ENCODE measurements at places on chromosomes 5 and 9.
A peak's percentile ranks its signal among the peaks of the same experiment; 100 is the strongest.

DNA sequence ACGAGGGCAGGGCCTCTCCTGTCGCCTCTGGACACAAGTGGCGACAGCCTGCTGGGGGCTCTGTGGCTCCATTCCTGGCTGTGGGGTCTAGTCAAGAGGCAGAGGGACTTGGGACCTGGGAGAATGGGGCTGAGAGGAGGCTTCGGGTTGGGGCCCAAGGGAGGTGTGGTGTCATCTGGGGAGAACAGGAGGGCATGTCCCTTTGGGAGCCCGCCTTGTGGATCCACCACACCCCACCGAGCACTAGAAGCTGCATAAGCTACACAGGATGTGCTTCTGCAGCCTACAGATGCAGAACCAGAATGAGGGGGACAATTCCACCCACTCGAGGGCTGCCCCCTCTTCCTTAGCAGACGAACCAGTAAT is 3.9 kb upstream of the MAN1B1 start:
- no peak for DNase-seq

DNA sequence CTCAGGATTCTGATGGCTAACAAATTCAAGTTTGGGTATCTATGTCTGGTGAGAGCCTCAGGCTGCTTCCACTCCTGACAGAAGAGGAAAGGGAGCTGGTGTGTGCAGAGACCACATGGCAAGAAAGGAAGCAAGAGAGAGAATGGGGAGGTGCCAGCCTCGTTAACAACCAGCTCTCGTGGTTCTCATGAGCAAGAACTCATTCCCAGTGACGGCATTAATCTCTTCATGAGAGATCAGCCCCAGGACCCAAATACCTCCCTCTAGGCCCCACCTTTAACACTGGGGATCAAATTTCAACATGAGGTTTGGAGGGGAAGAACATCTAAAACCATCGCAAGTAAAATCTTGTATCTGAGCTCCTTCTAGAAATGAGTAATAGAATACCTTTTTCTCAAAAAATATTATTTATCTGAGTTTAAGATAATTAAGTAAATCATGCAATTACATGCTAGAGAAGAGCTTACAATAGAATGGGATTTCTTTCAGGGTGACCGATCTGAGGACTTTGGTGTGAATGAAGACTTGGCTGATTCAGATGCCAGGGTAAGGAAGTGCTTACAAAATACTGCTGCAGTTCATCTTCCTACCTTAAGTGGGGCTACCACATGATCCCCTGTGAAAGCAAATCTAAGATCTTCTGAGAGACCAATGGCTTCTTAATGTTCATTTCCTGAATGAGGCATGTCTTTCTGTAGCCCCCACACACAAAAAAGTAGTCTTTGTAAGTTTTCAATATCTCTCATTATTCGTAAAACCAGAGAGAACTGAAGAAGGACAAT is 11.5 kb downstream of the ANXA1 start:
- DNase-seq = no peak

GRCh38 chr5:176501333-176501732 is 35.9 kb downstream of the RNF44 start:
- no peak for DNase-seq

DNA sequence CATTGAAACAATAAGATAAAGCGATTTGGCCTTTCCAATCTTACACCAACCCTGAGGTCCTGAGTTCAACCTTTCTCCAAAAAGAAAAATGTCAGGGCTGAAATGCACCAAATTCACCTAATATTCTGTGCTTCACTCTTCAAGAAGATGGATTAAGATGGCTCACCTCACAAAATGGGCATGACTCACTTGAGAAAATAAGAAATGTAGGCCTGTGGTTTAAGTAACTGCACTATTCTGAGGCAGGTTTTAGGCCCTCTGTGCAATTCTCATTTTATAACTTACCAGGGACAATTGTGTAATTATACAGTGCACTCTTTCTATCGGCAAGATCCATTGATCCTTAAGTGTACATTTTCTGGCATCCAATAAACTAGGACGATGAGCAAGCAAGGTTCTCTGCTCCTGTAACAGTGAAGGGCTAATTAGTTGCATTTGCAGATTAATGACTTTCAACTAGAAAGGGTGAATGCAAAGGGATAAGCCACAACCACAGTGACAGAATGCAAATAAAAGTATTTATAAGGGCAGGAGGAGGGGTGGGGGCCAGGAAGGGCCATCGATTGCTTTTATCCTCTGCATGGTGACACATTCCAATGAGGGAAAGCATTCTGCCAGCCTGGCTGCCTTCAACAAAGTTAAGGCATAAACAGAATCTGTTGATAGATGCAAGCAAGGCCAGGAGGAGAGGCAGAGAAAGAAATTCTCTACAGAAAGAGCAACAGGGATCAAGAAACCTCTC is 214.5 kb downstream of the CAAP1 start:
- DNase-seq = no peak

- DNase-seq = no peak
Measured at GRCh38 chr5:155313518-155313917, 300.0 kb downstream of the KIF4B start.

GRCh38 chr9:84207491-84207951 is 133.0 kb downstream of the SLC28A3 start:
- DNase-seq = no peak

- peak; percentile 50 for DNase-seq
Measured at GRCh38 chr5:101942321-101942882, 353.7 kb downstream of the SLCO4C1 start.

GRCh38 chr5:73417303-73418034 is 31.1 kb downstream of the FOXD1 start:
- DNase-seq = no peak

DNA sequence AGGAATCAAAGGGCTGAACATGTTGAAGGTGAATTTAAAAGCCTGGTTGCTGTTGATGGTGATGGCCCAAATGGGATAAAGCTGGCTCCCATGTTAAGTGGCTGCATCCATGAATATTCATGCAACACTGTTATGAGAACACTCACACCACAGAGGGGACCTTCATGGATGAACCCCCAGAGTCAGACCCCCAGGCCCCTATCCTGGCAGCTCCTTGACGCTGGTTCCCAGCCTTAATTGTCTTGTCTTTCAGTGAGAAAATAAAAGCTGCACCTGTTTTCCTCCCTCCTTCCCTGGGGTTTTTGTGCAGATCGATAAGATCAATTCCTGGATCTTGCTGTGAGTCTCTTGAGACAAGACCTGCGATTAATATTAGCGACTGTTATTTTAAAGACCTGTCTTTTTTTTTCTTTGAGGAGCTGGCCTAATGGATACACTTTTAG is 371.7 kb downstream of the ICE1 start:
- no peak for DNase-seq

DNA sequence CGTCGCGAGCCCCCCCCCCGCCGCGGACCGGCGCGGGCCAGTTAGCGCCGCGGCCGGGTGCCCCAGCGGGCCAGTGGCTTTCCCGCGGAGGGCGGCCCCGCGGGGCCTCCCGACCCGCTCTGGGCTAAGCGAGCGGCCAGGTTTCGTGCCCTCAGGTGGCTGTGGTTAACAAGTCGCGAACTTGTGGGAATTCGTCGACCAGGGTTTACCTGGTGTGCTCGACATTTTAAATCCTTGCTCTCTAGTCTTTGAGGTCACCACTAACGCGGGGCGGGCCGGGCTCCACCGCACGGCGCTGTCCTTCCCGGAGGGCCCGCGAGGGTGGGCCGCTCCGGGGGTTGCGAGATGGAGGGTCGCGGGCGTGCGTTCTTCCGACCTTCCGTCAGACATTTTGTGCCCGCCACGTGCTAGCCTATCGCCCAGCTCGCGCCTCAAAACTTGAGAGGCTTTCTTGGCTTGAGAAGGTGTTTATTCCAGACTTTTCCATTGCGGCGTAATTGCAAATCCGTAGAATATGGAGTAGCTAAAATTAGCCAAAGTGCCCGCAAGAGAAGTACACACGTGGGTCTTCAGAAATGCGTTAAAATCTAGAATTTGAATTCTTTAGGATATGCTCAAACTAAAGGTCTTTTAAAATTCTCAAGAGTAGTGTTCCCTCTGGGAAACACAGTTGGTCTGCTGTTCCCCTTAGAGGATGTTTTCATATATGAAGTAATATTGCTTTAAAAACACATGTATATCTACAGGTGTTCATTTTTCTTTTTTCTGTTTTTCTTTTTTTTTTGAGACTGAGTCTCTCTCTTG is 2.1 kb downstream of the ANP32B start:
- DNase-seq = no peak

DNA sequence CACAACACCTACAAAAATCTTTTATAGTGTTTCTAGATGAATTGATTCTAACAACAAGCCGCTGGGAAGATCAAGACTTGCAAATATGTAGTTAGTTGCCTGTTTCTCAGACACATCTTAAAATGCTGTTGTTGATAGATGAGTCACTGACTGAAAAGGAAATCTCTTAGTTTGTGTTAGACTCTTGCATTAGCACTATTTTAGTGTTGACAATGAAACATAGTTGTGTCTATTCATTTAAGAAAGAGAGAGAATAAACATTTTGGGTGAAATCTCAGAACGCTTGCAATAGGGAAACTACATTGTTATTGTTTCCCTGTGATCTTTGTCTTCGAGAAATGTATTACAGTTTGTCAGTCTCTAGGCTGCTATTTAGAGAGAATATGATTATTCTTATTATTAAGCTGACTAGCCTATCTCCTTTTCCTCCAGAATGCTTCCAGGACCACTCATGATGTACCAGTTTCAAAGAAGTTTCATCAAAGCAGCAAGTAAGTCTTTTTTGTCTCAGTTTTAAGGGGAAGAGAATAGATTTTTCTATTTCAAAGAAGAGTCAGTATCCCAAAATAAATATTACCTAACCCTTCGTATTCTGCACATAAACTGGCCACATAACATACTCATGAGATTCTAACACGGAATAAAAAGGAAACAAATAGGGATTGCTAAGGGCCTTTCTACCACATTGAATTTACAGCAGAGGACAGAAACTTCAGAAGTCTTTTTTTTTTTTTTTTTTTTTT is 285.6 kb downstream of the ARHGAP26 start:
- DNase-seq = no peak

GRCh38 chr5:146862641-146863040 is 15.9 kb downstream of the PPP2R2B start:
- no peak for DNase-seq

- DNase-seq = peak; percentile 74
Measured at GRCh38 chr9:83199240-83199639, 136.3 kb upstream of the RASEF start.

DNA sequence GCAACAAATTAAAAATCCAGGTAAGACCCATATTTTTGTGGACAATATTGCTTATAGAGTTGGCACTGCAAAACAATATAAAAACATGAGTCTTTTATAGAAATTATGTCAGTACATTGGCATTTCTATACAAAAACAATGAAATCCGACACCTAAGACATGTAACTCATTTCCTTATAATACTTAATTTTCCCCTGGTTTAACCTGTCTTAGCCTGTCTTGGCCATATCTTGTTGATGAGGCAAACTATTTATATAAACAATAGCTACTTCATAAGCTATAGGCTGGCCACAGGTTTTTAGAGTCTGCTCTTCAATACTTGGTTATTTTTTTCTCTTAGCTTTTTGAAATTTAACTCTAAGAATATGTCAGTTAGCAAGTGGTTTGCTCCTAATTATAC is 44.7 kb upstream of the IZUMO3 start:
- no peak for DNase-seq

- DNase-seq = peak; percentile 75
Measured at GRCh38 chr5:138752951-138753793, at the start of gene CTNNA1. Gene CTNNA1, plus strand, starts transcription at chr5:138753425. Its CDS starts 28,500 bp downstream, at chr5:138781925.

- DNase-seq = no peak
Measured at GRCh38 chr5:95866435-95867040, 44.0 kb upstream of the GLRX start.

- DNase-seq = no peak
Measured at GRCh38 chr9:80951675-80952074, 737.7 kb downstream of the TLE1 start.

- no peak for DNase-seq
Measured at GRCh38 chr5:55621229-55621628, 86.5 kb upstream of the PLPP1 start.

DNA sequence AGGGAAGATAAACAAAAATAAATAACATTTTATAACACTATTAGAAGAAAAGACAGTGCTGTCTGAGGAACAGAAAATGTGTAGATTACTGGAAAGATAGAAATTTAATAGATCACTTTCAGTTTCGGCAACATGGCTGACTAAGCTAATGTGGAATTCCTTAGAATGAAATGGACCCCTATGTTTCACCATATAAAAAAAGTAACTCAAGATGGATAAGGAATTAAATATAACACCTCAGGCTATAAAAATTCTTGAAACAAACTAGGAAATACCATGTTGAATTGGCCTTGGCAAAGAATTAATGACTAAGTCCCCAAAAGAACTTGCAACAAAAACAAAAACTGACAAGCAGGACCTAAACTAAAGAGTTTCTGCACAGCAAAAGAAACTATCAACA is 558.3 kb downstream of the CHSY3 start:
- no peak for DNase-seq

Data from BE2C (cell line).